ENCODE measurements at places on chromosomes 3 and 15.

DNA sequence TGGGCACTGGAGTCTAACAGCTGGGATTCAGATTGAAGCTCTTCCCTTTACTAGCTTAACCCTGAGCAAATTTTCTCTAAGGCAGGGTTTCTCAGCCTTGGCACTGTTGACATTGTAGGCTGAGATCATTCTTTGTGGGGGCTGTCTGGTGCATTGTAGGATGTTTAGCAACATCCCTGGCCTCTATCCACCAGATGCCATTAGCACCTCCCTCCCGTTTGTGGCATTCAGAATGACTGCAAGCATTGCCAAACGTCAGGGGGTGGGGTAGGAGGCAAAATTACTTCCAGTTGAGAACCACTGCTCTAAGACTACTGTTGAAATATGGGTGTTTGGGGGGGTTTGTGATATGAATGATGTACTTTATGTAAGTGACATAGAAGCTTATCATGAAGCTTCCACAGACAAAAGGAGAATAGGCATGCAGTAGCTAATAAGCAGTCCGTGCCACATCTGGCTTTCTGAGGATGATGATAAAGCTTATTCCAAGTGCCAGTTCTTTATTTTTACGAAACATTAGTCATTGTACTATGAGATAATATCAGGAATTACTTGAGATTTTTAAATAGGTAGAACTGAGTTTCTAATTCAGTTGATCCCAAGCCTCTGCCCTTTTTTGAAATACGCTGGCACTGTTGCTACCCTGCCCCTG lies 39.3 kb downstream of the NKIRAS1 start:
- no peak for DNase-seq

- DNase-seq: no peak
These were observed 82.7 kb upstream of the SLC6A6 start for GRCh38 chr3:14319654-14320182.

DNA sequence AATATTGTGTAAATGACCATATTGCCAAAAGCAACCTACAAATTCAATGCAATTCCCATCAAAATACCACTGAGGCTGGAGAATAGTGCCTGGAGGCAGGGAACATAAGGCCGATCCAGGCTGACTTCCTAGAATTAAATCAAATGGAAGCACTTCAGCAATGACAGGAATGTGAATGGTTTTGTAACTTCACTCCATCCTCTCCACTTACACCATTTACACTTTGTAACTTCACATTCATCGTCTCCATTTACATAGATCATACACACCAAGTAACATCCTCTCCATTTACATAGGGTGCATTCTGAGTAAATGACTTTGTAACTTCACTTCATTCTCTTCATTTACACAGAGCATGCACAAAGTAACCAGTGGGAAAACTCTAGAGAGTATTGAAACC lies 11.6 kb downstream of the STRIT1 start:
- DNase-seq: no peak

DNA sequence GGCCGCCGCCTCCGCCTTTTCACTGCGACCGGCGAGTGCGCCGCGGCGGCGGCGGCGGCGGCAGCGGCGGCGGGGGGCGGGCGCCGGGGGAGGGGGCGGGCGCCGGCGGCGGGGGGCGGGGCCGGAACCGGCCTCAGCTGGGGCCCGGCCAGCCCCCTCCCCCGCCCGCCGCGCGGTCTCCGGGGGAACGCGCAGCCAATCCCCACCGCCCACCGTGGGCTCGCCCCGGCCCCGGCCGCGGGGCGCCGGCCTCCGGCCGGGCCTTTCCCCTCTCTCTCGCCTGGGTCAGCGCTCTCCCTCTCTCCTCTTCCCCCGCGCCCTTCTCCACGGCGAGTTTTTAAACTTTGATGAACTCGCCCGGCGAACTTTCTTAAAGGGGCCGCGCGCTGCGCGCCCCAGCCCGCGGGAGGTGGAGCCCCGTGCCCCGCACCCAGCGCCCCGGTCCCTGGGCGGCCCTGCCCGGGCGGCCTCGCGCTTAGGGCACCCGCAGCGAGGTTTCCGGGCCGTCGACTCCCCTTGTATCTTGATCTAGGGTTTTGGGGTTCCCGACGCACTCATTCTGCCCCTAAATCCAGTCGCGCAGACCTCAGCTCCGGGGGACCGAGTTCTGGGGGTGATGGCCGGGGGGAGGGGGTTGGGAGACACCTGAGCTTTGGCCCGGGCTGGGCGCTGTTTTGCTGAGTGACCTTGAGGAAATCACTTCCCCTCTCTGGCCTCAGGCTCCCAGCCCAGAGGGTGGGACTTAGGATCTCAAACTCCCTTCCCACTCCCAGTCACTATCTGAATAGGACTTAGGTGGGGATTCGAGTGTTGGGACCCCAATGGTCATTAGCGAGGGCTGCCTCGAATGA lies at the start of gene RBPMS2:
TSS of gene RBPMS2 (minus strand) at position 39 of the 851 bp plus-strand sequence. CDS start 270 bp downstream, outside the sequence.
- DNase-seq: no peak

- DNase-seq: no peak
These were observed 231.9 kb upstream of the DPPA4 start for GRCh38 chr3:109569135-109569846.

DNA sequence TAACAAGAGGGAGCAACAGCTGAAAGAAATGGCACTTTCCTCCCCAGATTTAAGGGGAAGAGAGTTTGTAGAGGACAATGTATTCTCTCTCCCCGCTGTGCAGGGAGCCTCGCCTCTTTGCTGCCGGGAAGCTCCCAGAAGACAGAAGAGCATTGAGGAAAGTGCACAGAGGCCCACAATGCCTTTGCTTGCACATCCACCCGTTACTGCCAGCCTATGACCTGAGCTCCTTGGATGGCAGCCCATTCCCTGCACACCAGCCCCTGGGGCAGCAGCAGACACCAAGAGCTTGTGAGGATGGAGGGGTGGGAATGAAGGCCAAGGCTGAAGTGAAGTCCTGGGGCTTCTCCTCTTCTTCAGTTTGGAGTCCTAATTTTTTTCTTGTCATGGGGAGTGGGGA lies 67.0 kb downstream of the CLDN11 start:
- DNase-seq: no peak

DNA sequence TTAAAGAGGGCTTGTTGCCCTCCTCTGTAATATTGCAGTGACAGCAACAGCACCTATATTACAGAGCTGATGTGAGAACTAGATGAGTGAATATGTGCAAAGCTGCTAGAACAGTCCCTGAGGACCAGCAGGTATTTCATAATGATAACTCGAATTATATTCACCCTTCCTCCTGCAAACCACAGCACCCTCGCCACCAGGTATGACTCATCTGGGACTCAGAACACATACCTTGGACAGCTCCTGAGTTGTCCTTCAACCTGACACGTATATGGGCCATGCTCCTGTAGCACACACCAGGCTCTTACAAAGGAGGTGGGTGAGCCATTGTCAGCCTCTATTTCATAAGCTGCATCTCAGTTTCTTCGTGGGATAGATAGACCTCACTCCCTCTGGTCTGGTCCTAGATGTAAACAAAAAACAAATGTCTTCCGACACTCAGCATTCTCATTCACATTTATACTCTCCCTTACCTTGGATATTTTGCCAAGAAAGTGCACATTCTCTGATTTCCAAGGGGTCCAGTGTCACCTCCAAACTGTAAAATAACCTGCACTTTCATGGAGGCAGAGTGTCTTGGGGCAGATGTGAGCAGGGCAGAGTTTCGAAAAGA lies 124.5 kb downstream of the TLE3 start:
- no peak for DNase-seq

- DNase-seq: no peak
These were observed 75.9 kb downstream of the RFTN1 start for GRCh38 chr3:16437640-16438039.

- no peak for DNase-seq
These were observed 15.9 kb upstream of the ZBTB38 start for GRCh38 chr3:141352262-141352984.

DNA sequence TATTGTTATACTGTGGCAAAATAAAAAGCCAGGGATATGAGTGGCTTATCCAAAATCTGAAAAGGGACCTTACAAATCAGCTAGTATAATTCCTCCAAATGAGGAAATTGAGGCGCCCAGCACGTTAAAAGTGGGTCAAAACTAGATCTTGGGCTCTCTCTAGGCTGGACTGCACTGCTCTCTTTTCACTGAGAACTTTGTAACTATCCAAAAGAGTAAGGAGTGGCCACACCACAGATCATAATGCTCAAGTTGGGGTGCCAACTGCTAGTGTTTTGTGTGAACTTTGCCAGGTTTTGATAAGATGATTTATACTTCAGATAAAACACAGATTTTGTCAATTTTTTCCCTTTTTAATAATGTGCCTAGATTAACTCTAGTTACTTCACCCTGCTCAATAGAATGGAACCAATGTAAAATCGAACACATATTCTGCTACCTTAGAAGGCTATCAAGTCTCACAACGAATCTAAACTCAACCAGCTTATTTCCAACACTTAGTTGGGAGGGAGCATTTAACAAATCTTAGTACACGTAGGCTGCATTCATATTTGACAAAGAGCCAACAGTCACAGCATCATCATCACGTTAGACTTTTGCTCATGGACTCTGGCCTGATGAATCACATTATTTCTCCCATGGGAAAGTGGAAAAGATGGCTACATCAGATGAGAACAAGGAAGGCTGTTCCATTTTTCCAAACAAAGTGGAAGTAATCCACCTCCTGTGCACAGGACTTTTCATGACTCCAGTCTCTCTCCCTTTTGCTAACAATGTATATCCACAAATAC lies 64.4 kb downstream of the ABI3BP start:
- no peak for DNase-seq

GRCh38 chr3:4846543-4846942 lies 132.7 kb upstream of the BHLHE40 start:
- DNase-seq: no peak

GRCh38 chr3:59319442-59319841 lies 269.6 kb upstream of the CFAP20DC start:
- DNase-seq: no peak

- DNase-seq: no peak
These were observed 36.3 kb downstream of the LRTM1 start for GRCh38 chr3:54891540-54891897.

DNA sequence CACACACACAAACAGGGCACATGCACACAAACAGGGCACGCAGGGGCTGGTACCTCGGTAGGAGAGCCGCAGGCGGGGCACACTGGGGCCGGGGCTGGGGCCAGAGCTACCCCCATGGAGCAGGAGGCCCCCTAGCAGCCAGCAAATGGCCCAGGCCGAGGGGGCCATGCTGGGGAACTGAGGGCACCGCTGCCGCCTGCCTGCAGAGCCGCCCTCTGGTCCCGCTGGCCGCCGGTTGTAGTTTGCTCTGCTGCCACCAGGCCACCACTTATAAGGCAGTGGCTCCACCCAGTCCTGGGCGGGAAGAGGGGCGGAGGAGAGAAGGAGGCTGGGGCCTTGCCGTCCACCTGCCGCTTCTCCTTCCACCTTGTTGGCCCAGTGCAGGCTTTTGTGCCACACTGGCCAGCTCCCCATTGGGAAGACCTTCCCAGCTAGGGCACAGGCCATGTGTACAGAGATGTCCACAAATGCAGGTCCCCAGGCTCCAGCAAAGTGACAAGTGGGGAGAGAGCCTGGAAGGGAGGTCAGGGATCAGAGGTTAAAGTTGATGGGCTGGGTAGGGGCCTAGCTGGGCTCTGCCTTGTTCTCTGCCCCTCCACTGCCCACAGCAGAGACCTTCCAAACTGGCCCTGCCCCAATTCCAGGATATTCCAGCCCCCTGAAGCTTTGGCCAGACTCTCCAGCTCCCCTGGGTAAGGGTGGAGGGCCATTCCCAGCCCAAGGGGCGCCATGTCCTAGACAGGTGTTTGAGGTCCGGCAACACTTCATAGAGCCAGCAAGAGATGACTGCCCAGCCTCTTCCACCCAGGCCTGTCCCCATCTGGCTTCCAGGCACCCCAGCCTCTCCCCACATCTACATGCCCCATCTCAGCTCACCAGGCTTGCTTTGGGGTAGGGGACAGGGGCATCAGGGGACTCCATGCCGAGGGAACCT lies at the start of gene SEMA3G:
TSS of gene SEMA3G (minus strand) at position 244 of the 934 bp plus-strand sequence. CDS start at position 168, 76 bp downstream.
- DNase-seq: peak; percentile 76

GRCh38 chr3:70824773-70825172 lies 512.3 kb upstream of the MDFIC2 start:
- DNase-seq: no peak

DNA sequence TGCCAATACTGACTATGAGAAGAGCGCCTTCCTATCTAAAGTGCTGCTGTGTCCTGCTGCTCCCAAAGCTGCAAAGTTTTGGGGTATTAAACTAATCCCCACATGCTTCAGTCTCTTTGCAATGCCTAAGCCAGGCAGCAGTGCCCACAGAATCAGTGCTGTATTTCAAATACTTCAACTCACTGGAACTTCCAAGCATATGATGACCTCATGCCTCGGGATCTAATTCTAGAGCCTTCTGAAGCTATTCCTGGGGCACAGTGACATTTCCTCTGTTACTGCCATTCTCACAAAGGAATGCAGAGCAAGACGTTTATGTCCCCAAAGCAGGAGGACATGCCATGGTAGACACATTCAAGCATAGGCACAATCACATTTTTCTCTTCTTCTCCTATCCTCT lies 78.5 kb downstream of the CD200 start:
- no peak for DNase-seq

DNA sequence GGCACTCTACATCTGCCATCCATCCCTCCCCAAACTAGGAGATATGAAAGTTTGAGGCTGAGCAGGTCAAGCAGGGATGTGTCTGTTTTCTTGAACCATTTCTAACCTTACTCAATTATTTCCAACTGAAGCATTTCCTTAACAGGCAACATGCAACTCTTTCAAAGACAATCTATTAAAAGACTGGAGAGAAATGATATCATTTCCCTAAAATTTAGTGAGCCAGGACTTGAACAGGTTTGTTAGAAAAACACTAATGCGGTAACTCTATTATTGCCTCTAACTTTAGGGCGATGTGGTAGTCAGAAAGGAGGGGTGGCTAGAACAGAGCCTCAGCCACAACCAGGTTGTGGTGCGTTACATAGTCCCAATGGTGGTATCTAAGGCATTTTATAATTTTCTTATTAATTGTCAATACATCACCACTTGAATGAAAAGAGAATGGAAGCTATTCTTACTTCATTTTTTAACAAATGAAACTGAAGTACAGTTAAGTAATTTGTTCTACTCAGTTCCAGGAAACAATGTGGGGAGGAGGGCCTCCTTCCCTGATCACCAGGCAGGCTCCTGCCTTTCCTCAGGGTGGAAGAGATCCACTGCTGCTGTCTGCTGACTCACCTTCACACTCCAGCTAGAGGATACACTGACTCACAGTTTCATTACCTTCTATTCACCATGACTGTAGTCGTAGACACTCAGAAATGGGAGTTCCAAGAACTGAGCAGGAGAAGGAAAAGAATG lies 22.8 kb downstream of the MYO1E start:
- DNase-seq: no peak
